HFFc6 (cell line): ENCODE measurements at places on chromosomes 2 and 18. TPM values are rescaled to one million over a fixed set of nuclear protein-coding genes. Genes with fewer than 3 reads are reported as not detected.
A peak's percentile ranks its signal among the peaks of the same experiment; 100 is the strongest.

GRCh38 chr2:199462347-199462955, 4.7 kb upstream of the SATB2 start:
- DNase-seq, result no peak
- H3K27me3 ChIP-seq, result peaks cover 33% of the 10 kb centered on the region
- peak overlapping the region; percentile 80 for H3K4me3 ChIP-seq

GRCh38 chr2:215032153-215032552, 106.3 kb downstream of the ABCA12 start:
- H3K4me3 ChIP-seq, result no peak overlapping the region
- H3K4me1 ChIP-seq, result peaks cover 15% of the 10 kb centered on the region
- H3K27ac ChIP-seq, result no peak overlapping the region
- no peaks in the 10 kb centered on the region for H3K36me3 ChIP-seq

- no peak overlapping the region; the same call in 1 of the 2 replicates for H3K27ac ChIP-seq
- H3K27me3 ChIP-seq, result no peaks in the 10 kb centered on the region
- H3K4me1 ChIP-seq, result peaks cover 33% of the 10 kb centered on the region
- peaks cover 8% of the 10 kb centered on the region; the same call in 1 of the 2 replicates for H3K36me3 ChIP-seq
Observed at GRCh38 chr2:73022024-73022568, 49.4 kb downstream of the SFXN5 start.

DNA sequence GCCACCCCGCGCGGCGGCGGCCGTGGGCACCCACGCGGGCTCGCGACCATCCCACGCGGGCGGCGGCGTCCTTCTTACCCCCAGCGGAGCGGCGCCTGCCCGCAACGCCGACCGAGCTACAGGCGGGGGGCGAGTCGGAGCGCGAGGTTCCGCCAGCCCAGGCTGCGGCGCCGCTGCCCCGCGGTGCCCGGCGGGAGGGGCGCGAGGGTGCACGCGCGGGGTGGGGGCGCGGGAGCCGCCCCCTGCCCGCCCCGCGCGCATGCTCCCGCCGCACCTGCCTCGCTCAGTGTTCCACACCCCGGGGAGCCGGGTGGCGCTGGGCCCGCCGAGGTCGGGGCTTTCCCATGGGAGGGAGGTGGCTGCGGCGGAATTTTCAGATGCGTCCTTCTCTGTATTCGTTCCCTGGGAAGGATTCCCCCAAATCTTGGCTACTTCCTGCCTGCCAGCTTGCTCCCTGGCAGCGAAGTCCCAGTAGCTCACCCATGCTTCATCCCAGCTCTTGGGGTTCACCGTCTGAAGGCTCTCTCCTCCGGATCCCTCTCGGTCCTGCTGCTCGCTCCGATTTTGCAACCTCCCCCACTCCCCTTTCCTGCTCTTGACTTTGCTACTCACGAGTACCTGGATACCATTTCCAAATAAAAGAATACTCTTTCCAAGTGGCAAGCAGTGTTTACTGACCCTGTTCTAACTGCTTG, at the start of gene L3MBTL4:
L3MBTL4 (minus strand) TSS at position 189 of the 695 bp plus-strand sequence. CDS start 103,286 bp downstream, outside the sequence.
- no peak within 1 kb of the TSS for H3K4me3 ChIP-seq
- 0 out of 2 replicates have a peak, but pooled peaks cover 6% of the 10 kb centered on the region for H3K36me3 ChIP-seq
- no peak for DNase-seq
- no peak within 1 kb of the TSS for H3K27ac ChIP-seq
- H3K4me1 ChIP-seq, result no peaks in the 10 kb centered on the region

GRCh38 chr2:72235497-72236415, 88.1 kb upstream of the CYP26B1 start:
- no peak overlapping the region for H3K27ac ChIP-seq
- H3K4me1 ChIP-seq, result peaks cover 27% of the 10 kb centered on the region
- no peak overlapping the region for H3K4me3 ChIP-seq
- DNase-seq, result no peak
- no peaks in the 10 kb centered on the region for H3K36me3 ChIP-seq

The AQP12A gene
- total RNA-seq, result not detected in 3 replicates

The APCDD1 gene
- 0.53 TPM in 1 of 3 replicates, not detected in the others for total RNA-seq
